ENCODE measurements at places on chromosomes 4 and X.

- peak; percentile 40 for DNase-seq
These were observed 725 bp downstream of the FAM120C start for GRCh38 chrX:54182194-54182863.

GRCh38 chr4:123064390-123064789 is 142.0 kb upstream of the NUDT6 start:
- DNase-seq: no peak

DNA sequence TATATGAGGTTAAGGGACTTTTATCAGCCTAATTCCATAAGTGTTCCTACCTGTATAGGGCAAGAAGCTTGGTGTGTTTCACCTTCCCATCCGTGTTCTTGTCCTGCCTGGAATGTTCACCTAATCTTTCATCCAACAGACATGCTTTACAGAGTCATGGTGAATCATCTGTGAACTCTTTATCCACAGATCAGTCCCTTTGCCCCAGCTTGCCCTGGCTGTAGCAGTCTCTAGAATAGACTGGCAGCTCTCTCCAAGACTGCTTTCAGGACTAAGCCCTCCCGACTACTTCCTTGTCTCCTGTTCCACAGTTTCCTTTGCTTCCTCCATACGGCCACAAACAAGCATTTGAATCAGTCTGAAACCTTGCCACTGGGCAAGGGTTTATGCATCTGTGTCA is 177.9 kb upstream of the IL15 start:
- no peak for DNase-seq

GRCh38 chr4:20358110-20358509 is 106.4 kb downstream of the SLIT2 start:
- DNase-seq: no peak

DNA sequence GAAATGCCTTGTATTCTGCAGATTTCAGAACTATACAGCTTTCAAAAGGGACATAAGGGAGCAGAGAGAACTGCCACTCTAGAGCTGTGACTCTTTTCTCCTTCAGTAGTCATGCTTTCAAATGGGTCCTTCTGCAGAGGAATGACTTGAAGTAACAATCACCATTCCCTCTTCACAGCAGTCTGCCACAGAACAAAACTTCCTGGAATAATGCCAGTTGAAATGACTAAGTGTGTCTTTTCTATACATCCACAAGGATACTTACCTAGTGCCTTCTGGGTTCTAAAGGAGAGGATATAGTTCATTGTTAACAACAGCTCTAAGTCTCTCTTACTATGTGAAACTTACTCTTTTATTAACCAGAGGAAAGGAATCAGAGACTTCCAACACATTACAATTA is 515.4 kb upstream of the ATOH1 start:
- DNase-seq: no peak

- no peak for DNase-seq
These were observed 19.7 kb downstream of the SLAIN2 start for GRCh38 chr4:48361012-48361400.

DNA sequence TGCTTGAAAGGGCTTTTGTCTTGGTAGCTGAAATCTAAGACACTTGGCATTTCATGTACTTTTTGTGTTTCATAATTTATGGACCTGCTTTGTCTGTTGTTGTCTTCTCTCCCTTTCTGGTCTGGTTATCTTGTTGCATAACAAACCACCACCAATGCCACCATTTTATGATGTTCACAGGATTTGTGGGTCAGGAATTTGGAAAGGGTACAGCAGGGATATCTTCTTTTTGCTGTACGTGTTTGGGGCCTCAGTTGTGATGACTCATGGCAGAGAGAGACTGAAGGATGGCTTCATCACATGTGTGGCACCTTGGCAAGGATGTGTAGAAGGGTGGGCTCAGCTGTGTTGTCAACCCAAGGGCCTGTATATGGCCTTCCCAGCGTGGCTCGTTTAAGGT is 35.2 kb downstream of the KDM6A start:
- DNase-seq: no peak

DNA sequence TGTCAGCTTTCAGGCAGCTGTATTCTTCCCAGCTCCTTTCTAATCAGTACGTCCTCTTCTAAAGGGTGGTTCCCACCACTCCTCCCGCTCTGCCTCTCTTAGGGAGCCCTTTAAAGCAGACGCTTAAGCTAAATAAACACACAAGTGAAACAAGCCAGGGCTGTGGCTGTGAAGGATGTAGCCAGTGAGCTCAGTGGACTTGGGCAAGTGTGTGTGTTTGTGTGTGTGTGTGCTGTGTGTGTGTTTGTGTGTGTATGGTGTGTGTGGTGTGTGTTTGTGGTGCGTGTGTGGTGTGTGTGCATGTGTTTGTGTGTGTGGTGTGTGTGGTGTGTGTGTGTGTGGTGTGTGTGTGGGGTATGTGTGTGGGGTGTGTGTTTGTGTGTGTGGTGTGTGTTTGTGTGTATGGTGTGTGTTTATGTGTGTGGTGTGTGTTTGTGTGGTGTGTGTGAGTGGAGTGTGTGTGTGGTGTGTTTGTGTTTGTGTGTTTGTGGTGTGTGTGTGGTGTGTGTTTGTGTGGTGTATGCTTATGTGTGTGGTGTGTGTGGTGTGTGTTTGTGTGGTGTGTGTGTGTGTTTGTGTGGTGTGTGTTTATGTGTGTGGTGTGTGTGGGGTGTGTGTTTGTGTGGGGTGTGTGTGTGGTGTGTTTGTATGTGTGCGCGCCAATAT is 283.3 kb downstream of the PTTG2 start:
- DNase-seq: no peak

DNA sequence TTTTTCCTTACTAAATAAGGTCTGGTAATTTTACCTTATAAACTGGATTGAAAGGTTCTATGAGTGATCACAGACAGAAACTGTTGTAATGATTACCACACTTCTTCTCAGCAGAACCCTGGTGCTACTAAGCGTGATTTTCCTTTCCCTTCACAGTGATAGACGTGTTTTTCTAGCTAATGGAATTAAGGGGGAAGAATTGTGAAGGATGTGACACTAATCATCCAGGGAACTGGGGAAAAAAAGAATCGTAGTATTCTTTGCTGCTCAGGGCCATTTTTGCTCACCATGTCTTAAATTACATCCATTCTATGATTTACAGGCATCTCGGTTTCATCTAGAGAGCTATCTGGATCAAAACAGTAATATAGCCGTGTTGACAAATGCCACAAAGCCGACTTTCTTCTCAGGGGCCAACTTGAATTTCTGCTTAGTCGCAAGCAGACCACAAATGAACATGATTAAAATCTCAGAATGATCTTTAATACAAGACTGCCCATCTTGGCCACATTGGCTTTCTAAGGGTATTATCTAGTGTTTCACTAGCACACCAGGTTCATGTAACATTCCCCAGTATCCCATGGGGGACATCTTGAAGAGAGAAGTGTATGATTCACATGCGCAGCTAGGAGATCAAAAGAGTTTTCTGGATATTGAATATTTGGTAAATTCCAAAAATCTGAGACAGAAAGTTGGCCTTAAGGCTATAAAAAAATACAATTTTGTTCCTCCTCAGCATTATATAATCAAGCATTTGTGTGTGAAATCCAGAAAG is 154.0 kb downstream of the UGT8 start:
- no peak for DNase-seq

DNA sequence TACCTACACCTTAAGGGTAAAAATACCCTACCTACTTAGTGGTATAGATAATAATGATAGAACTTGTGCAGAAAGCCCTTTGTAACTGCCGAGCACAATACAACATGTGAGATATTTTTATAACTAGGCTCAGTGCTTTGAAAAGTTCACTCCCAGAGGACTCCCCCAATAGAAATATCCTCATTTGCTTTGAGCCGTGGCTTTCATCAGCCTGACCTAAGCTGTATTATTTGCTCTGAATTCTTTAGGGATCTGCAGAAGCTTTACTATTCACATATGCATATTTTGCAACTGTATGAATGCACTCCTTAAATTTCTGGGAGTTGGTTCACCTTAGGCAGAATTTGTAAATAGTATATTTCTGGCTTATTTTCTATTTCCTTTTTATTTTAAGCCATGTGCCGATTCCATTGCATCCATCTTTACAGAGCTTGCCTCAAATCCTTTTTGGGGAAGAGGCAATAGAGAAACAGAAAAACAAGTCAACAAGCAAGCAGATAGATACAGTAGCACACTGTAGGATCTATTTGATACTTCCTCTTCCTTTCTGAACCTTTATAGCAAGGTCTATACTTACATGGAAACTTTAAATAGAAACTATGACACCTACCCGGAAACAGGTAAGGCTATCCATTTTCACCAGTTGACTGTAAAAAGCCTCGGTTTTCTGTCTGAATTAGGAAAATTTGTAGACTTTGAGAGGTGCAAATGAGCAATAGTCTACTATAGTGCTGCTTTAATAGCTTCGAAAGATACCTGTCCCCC is 242.5 kb upstream of the VCX3A start:
- DNase-seq: no peak

- DNase-seq: no peak
These were observed 122.5 kb downstream of the SPATA18 start for GRCh38 chr4:52173470-52174045.

- no peak for DNase-seq
These were observed 479.3 kb upstream of the PCDH10 start for GRCh38 chr4:132669786-132670185.

DNA sequence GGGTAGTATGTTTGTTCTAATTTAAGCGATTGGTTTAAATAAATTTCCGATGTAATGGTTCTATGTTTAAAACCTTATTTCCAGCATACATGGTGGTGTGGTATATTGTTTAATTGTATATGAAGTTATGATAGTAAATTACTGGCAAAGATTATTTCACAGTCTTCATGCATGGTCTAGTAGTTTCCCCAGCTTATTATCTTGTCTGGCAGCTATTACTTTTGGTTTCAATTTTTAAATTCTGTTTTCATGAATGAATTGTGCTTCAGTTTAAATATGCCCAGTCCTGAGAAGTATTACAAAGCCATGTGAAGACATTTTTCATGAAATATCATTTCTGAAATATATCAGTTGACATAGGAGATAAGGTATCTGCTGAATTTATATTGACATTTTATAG is 6.3 kb downstream of the ALG13 start:
- no peak for DNase-seq

GRCh38 chr4:173212379-173212778 is 43.8 kb downstream of the GALNT7 start:
- peak; percentile 3 for DNase-seq

- DNase-seq: peak; percentile 3
These were observed 183.4 kb downstream of the KIT start for GRCh38 chr4:54840992-54841768.

GRCh38 chr4:147741190-147741788 is 9.4 kb downstream of the ARHGAP10 start:
- DNase-seq: no peak

GRCh38 chr4:7805533-7806337 is 133.9 kb downstream of the AFAP1 start:
- DNase-seq: no peak

GRCh38 chr4:98544141-98544817 is 114.1 kb downstream of the TSPAN5 start:
- DNase-seq: peak; percentile 7

DNA sequence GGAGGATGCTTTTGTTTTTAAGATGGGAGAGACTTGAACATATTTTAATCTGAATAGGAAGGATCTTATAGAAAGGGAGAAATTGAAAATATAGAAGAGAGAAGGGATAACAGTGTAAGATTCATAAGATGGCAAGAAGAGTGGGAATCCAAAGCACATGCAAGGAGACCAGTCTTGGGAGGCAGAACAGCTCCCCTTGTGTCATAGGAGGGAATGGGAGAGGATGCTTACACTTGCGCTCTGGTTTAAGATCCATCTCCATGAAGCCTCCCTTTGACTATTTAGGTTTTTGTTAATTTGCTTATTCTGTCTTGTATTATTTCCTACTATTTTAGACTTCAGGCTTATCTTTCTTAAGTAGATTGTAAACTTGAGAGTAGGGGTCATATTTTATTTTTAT is 42.7 kb downstream of the KIF4A start:
- no peak for DNase-seq

GRCh38 chr4:148366251-148366650 is 76.0 kb downstream of the NR3C2 start:
- no peak for DNase-seq

DNA sequence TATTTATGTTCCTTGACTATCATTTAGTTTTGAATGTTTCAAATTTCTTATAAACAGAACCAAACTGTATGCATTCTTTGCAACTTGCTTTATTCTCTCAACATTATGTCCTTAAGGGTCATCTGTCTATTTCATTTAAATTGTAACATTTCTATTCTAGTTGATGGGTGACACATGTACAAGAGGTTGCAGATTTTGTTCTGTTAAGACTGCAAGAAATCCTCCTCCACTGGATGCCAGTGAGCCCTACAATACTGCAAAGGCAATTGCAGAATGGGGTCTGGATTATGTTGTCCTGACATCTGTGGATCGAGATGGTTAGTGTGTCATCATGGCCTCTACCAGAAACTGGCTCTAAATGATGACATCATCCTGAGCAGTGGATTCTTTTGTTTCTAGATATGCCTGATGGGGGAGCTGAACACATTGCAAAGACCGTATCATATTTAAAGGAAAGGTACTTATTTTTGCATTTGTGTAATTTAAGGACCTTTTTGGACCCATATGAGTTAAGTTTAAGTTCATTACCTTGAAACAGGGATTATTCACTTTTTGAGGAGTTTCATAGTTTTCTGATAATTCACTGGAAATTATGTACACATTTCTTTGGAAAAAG is 6.1 kb downstream of the LIAS start:
- peak; percentile 56 for DNase-seq

DNA sequence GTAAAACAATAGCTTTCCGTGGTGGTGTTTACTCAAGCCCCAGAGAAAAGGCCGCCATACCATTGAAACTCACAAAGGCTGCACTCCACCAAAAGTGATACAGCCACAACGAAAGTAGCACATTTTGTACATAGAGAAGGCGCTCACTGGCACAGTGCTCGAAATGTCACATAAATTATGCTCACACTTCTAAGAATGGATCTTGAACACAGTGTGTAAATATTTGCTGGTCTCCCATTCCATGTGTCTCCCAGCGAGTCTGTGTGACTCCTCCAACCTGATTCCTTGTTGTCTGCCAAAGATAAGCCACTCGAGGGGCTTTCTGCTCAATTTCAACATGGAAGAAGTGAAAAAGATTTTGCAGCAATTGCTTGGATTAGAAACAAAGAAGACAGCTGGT is 234.0 kb upstream of the VCX3A start:
- no peak for DNase-seq

DNA sequence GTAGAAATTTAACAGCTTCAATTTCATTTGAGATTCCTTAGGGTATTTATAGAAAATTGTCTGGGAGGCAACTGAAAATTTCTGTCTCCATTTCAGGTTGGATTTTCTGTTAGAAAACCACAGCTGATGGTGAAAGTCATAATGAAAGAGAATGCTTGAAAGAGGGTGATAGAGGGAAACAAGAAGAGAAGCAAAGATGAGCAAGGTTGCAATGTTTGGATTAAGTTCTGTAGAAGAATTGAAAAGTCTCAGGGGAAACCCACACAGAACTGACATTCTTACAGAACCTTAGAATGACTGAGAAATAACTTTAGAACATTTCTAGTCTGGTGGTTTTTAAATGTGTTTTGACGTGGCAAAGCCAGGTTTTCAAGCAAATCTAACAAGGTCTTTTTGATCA is 14.7 kb downstream of the GBA3 start:
- no peak for DNase-seq

GRCh38 chr4:123244137-123244536 is 152.5 kb upstream of the SPRY1 start:
- DNase-seq: no peak

GRCh38 chr4:36237366-36238313 is 6.7 kb downstream of the ARAP2 start:
- no peak for DNase-seq
